Thymus (tissue), 14 donors: ENCODE measurements at places on chromosomes 4 and X.
A peak's percentile ranks its signal among the peaks of the same experiment; 100 is the strongest.

DNA sequence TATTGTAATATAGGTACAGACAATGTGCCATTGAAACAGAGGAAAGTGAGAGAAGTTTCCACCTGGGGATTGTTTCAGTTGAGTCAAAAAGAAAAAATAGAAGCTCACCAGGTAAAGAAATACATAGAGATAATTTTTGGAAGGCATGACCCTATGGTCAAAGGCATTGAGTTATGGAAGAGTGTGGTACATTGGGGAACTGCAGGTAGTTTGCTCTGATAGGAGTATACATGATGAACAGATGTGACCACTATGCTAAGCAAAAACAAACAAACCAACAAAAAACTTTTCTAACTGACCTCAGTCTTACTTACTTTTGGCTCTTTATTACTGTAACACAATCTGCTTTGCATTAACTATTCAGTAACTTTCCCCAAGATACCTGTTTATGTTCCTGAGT lies 85.9 kb downstream of the UGT8 start:
- no peak for DNase-seq

- DNase-seq = peak; percentile 74
These were observed 59.5 kb upstream of the NEIL3 start for GRCh38 chr4:177250056-177250696.

- no peak for DNase-seq
These were observed 6.3 kb upstream of the SORCS2 start for GRCh38 chr4:7186031-7186430.

DNA sequence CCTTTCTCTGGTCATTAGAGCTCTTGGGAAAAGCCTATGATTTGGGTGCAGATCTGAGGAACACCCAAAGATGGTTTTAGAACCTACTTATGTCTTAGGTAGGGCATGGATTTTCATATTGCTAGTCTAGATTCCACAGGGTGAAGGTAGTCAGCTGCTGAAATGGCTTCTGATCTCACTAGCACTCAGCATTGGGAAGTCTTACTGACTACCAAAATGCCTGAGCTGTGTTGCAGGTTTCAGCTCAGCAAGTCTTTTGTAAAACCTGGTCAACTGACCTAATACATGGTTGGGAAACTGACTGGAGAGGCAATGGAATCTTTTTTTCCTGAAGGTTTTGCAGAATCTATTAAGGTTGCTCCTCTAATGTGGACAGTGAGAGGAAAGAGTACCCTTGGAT lies 136.4 kb downstream of the CCNG2 start:
- no peak for DNase-seq

- peak; percentile 77 for DNase-seq
These were observed 29.3 kb upstream of the BCOR start for GRCh38 chrX:40127052-40127451.
